ENCODE measurements at places on chromosomes 5 and 9.
A peak's percentile ranks its signal among the peaks of the same experiment; 100 is the strongest.

DNA sequence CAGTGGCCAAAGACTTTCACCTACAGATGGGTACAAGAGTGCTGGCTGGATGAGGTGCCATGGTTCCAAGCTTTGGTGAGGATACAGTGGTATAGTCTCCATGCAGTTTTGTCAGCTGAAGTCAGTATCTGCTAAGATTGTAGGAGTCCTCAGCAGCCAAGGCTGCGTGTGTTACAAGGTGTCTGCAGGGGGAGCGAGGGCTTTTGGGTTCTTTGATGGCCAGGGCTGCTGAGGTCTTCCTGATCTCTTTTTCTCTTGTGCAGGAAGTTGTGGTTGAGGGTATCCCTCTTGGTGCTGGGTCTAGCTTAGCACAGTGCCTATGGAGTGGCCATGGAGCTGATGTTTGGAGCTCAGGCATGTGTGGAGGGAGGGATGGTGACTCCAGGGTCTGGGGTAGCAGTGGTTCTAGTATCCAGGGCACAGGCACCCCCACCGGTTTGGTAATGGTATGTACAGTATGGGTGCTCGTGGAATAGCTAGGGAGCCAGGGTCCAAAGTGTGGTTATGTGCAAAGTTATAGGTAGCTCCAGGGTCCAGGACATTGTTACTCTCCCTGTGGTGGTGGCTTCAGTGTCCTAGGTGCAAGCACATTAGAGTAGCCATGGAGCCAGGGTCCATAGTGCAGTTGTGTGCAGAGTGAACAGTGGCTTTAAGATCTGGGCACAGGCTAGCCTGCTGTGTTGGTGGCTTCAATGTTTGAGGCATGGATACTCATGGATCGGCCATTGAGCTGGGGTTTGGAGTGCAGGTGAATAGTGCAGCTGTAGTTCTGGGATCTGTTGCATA, 36.7 kb downstream of the CNTLN start:
- no peak for DNase-seq

- DNase-seq = no peak
Observed at GRCh38 chr9:116103976-116104820, 49.4 kb upstream of the PAPPA start.

DNA sequence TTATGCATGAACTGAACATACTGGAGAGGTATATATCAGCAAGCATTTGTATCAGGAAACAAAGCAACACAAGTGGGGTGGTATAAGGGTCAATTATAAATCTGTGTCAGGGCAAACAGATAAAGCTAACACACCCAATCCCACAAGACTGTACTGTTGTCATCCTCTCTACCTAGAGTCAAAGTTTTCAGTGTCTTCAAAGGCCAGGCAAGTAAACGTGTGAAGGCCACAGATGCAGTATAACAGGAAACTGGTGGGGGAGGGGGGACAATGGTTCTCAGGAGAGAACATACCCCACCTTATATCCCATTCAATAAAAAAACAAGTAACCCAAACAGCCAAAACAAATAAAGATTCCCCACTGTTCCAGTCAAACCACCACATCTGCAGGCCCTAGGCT, 22.1 kb downstream of the ELP1 start:
- no peak for DNase-seq

GRCh38 chr5:34042321-34042720, 692 bp downstream of the C1QTNF3 start:
- DNase-seq = no peak

- DNase-seq = no peak
Observed at GRCh38 chr5:180313677-180314505, 22.0 kb upstream of the MAPK9 start.

DNA sequence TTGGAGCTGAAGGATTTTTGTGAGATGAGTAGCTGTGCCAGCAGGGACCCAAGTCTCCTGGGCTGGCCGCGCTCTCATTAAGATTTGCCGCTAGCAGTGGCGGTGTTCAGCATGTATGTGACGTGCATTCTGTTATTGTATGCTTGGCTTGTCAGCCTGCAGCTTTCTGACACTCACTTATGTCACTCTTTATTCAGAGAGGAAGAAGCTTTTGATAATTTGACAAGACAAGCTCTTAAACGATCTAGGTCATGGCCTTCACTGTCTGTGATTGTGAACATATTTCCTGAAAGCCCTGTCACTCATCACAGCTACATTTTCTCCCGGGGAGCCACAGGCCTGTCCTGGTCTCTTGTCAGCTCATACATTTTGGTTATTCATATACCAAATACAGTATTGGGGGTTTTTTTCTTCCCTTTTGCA, 98.2 kb upstream of the GRHPR start:
- peak; percentile 31 for DNase-seq
